ENCODE measurements at places on chromosomes 6 and 20. TPM values are rescaled to one million over a fixed set of nuclear protein-coding genes. Genes with fewer than 3 reads are reported as not detected.

- peaks cover 46% of the 10 kb centered on the region for H3K27me3 ChIP-seq
- H3K4me1 ChIP-seq = peaks cover 11% of the 10 kb centered on the region
- no peak overlapping the region for H3K4me3 ChIP-seq
Observed at GRCh38 chr6:123805921-123806320, 2.3 kb downstream of the NKAIN2 start.

DNA sequence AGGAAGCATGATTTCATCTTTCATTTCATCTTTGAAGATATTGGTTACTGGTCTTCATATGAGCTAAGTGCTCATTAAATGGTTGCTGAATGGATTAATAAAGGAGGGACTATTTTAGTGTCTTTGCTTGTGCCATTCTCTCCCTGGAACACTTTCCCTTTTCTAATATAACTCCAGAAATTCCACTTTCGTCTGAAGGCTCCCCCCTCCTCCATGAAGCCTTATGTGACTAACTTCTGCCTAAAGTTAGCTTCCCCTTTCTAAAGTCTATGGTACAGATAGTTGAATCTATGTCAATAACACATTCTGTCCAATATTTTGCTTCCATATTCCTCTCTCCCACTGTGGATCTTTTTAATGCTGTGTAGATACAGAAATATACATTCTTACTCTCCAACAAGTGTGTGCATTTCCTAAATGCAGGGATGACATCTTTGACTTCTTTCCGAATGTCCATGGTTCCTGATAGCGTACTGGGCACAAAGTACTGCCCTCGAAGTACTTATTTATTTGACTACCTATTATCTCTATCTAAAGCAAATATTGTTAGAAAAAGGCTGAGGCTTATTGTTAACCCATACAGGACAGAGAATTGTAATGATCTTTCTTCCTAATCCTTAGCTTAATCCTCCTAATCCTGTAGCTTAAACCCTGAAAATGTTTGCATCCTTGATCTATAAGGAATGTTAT is 84.7 kb upstream of the ELOVL5 start:
- H3K4me1 ChIP-seq = peaks cover 4% of the 10 kb centered on the region
- no peaks in the 10 kb centered on the region for H3K27me3 ChIP-seq
- H3K4me3 ChIP-seq = no peak overlapping the region

GRCh38 chr6:85428486-85428885 is 21.4 kb upstream of the NT5E start:
- no peaks in the 10 kb centered on the region for H3K4me1 ChIP-seq
- DNase-seq = no peak
- H3K4me3 ChIP-seq = no peak overlapping the region
- H3K27ac ChIP-seq = no peak overlapping the region

Gene BMP5
- 13.3 TPM for total RNA-seq

GRCh38 chr20:23362392-23363256 is 642 bp downstream of the GZF1 start:
- H3K27ac ChIP-seq = peak overlapping the region; percentile 100
- DNase-seq = peak; percentile 80
- H3K4me1 ChIP-seq = peaks cover 55% of the 10 kb centered on the region
- peaks cover 21% of the 10 kb centered on the region for H3K36me3 ChIP-seq
